ENCODE measurements at places on chromosomes 2 and 18.

DNA sequence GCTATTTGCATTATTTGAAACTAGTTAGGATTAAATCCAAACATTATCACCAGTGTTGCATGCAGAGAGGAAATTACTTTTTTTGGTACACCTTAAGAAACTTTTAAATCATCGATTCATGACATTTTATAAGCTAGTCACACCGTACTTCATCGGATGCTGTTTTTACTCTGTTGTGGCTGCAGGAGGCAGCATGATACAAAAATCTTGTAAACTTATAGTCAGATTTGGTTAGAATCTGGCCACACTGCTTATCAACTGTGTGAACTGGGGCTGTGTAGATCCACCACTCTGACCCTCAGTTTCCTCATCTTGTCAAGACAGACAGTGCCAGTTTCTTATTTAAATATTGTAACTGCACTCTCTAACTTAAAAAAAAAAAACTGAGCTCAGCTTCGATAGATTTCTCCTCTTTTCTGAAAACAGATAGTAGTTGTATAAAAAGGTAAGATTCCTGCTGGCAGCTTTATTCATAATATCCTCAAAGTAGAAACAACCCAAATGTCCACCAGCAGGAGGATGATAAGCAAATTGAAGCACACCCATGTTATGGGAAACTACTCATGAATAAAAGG lies 77.8 kb downstream of the RAPGEF4 start:
- no peak for DNase-seq

DNA sequence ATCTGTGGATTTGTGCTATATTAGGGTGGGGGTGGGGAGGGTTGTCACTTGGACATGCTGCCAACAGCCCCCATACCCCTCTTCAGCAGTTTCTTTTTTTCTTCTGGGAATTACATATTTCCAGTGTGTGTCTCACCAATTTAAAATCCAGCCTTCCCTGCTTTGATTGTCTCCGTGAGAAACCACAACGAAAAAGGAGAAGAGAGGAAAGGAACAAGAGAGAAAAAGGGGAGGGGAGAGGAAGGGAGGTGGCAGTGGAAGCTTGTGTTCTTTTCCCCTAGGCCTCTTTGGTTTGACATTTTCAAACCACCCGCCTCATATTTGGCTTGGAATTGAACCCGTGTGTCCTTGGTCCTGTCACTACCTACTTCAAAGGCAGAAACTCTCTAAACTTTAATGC lies 860 bp downstream of the CTNNA2 start:
- no peak for DNase-seq

GRCh38 chr2:158835431-158835830 lies 40.3 kb downstream of the DAPL1 start:
- DNase-seq: no peak

DNA sequence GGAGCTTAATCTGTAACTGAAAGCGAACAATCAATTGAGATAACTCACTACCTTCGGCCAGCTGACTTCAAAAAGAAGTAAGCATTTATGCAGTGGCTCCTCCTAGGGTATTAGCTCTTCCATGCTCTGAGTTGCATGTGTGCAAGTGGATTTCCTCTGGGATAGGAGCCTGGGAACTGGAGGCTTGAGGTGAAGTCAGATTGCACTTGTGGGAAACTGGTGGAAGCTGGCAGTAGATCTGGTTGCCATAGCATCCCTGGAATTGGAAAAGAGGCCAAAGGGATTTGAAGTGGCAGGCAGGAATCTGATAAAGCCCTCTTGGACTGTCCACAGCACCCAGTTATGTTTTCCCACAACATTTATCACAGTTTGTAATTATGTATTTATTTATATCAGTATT lies 50.6 kb upstream of the FMNL2 start:
- no peak for DNase-seq

DNA sequence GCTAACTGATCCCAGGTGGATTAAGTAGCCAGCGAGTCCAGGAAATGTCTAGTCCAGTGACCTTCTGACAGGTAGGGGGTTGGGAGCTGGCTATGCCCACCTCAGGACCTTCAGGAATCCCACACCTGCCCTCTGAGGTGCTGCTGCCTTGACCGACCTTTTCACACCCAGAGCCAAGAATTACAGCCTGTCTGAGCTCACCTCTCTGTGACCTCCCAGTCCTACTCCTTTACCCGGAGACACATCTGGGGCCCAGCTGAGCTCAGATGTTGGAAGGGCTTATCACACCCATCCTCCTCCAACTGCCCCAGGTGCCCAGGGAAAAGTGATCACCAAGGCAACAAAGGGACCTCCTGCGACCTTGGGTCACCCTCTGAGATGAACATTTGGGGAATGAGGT lies 413.3 kb upstream of the TNP1 start:
- no peak for DNase-seq

- no peak for DNase-seq
Measured at GRCh38 chr2:62163106-62163831, 32.6 kb upstream of the B3GNT2 start.

- DNase-seq: peak; percentile 2
Measured at GRCh38 chr2:144983107-144983506, 463.2 kb upstream of the ZEB2 start.

DNA sequence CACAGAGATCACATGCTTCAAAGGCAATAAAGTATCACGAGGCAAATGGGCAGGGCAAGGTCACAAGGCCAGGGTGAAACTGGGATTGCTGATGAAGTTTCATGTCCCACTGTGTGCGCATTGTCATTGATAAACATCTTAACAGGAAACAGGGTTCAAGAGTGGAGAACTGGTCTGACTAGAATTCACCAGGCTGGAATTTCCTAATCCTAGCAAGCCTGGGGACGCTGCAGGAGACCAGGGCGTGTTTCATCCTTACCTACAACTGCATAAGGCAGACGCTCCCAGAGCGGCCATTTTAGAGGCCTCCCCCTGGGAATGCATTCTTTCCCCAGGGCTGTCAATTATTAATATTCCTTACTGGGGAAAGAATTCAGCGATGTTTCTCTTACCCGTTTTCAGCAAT lies 33.2 kb downstream of the PTPN4 start:
- no peak for DNase-seq

DNA sequence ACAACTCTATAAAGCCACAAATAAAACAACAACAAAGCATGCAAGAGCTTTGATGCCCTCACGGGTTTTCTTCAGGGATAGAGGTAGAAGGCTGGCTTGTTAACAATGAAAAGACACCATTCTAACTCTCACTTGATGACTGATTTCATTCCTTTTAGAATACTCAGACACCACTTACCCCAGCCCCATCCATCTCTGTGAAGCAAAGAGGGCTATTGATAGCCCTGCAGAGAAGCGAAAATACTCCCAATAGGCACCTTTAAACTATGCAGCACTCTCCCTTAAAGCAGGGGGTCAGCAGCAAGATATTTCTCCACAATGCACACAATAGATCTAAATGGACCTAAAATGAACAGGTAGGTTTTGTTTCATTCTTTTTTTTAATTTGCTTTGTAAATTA lies 35.1 kb downstream of the ZNF385B start:
- no peak for DNase-seq

GRCh38 chr2:78417355-78417754 lies 608.1 kb upstream of the REG3G start:
- no peak for DNase-seq

DNA sequence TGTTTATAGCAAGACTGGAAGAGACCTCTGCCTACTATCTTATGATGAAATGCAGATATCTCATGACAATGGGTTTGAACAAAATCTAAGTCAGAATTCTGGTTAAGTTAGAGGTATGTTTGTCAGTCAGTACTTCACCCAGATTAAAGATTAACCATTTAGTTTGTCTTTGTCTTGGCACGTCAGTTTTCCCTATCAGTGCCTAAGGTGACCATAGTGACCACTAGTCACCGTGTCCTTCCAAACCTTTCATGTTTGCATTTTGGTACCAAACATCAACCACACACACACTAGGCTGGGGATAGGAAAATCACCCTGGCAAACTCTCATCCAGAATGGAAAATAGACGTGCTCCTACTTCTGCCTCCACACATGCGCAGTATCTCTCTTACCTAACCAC lies 248.9 kb downstream of the PIEZO2 start:
- no peak for DNase-seq

GRCh38 chr2:27897717-27898116 lies 7.2 kb downstream of the BABAM2 start:
- DNase-seq: no peak

GRCh38 chr18:3481696-3482210 lies 31.8 kb downstream of the TGIF1 start:
- no peak for DNase-seq

DNA sequence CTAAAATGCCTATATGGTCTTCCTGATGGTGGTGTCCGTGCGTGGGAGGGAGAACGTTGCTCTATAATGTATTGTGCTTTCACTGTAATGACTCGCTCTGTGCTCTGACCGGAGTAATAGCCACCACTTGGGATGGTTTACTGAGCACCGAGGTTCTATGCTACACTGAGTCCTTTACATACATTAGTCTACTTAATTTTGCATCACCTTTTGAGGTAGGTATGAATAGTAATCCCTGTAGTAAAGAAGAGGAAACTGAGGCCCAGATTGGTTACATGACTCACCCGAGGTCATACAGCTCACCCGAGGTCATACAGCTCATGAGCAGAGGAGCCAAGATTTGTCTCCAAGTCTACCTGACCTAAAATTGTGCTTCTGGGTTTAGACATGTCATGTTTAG lies 79.5 kb downstream of the ARMC9 start:
- DNase-seq: no peak

GRCh38 chr2:225998116-225998515 lies 598.6 kb downstream of the NYAP2 start:
- no peak for DNase-seq

GRCh38 chr2:67169417-67170140 lies 227.6 kb upstream of the ETAA1 start:
- peak; percentile 71 for DNase-seq

DNA sequence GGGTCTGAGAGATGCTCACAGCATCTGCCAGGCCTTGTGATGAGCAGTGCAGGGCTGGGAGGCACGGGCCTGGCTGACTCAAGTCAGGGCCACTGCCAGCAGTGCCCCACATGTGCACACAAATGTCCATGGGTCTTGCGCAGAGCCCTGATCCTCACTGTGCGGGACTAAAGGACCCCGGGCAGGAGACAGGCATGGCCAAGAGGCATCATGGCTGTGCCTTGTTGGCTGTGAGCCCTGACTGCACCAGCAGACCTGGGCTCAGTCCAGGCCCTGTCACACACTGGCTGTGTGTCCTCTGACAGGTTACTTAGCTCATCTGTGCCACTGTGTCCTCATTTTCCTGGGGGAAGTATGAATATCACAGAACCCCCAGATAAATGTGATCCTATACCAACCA lies 4.0 kb downstream of the KCNIP3 start:
- DNase-seq: no peak
